ENCODE measurements at places on chromosomes 1 and 21.

- DNase-seq = no peak
Measured at GRCh38 chr1:228989992-228990827, 254.9 kb downstream of the RHOU start.

DNA sequence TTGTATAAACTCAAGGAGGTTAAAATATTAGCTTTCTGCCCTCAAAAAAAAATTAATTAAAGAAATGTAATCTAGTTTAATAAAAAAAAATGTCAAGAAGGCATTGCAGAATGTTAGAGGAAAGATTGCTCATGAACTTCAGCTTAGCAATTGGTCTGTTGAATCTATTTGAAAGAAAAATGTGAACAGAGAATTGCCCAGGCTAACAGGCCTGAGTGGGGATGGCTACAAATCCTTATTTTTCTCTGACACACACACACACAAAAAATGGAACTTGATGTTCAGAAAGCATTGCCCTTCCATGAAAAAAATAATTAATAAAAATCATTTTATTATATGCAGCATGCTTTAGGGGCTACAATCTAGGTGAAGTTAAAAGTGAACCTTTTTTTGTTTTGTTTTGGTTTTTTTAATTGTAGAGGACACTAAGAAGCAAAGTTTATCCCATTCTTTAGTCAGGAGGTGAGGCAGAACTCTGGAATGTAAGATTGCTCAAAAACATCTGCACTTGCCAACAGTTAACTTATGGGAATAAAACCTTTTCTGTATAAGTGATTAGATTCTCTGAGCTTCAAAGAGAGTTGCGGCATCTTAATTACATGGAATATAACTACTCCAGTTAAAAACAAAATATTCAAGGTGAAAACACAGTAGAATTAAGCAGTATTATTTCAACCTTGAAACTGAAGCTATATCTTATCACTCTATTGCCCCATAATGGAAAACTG, 658.5 kb upstream of the ADGRL2 start:
- no peak for DNase-seq

- no peak for DNase-seq
Measured at GRCh38 chr1:190000365-190000872, 477.2 kb downstream of the BRINP3 start.

DNA sequence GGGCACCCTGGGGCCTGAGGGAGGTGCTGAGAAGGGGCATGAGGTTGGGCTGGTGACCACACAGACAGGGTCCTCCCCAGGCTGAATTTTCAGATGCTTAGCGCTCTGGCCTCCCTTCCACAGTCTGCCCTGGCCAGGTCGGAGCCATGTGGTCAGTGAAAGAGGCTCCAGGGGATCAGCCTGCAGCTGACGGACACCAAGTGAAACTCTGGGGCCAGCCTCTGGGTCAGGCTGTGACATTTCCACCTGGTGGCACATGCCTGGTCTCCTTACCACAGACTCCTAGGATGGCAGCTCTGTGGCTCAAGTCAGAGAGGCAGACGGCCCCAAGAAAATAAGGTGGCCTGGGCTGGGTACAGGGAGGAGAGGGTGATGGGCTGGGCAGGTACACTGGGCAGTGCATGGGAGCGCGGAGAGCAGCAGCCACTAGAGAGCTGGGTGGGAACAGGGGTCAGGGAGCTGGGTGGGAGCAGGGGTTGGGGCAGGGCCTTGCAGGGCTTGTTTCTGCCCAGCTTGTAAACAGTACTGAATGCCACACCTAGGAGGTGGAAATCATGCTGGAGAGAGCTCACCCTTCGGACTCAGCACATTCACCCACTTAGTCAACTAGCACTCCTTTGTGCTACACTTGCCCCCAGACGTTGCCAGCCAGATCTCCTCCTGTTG, 20.7 kb upstream of the ADARB1 start:
- no peak for DNase-seq

DNA sequence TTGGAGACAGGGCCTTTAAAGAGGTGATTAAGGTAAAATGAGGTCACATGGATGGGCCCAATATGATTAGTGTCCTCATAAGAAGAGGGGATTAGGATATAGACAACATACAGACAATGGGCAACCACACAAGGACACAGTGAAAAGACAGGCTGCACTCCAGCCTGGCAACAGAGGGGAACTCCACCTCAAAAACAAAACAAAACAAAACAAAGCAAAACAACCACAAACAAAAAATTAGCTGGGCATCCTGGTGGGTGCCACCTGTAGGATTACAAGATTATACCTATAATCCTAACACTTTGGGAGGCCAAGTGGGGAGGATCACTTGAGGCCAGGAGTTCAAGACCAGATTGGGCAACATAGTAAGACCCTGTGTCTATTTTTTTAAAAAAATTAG, 4.8 kb upstream of the MDM4 start:
- no peak for DNase-seq

- no peak for DNase-seq
Measured at GRCh38 chr1:227272428-227272827, 45.9 kb downstream of the CDC42BPA start.

GRCh38 chr1:109639063-109639840, 16.6 kb upstream of the GSTM4 start:
- no peak for DNase-seq

DNA sequence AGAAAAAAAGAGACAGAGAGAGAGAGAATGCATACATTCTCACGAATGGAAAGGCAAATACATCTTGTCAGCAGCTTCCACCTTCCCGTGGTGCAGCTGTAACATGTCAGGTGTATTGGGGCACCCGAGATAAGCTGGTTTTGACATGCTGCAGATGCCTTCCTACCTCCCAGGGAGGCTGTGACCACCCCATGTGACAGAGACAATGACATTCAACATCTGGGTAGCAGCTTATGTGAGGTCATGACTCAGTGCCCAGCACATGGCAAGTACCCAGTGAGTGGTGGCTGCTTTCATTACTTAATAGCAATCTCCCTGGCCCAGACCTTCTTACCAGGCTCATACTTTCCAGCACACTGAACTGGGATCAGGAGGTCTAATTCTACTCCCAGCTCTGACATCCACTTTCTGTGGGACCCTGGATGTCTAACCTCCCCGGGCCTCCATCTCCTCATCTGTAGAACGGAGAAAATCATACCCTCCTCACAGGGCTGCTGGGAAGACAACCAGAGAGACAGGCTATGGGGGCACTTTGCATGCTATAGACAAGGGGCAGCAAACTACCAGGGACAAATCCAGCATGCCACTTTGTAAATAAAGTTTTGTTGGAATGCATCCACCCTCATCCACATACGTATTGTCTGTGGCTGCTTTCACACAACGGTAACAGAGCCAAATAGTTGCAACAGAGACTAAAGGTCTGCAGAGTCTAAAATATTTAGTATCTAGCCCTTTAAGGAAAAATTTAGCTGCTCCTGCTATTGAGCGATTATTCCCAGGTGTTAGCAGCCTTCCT, 38.5 kb upstream of the ZBTB40 start:
- no peak for DNase-seq

GRCh38 chr1:223774134-223774814, 61.9 kb downstream of the CAPN2 start:
- no peak for DNase-seq

- DNase-seq = no peak
Measured at GRCh38 chr1:52651904-52652303, 18.9 kb downstream of the SHISAL2A start.

- peak; percentile 34 for DNase-seq
Measured at GRCh38 chr1:162475089-162475488, 22.5 kb upstream of the UHMK1 start.

DNA sequence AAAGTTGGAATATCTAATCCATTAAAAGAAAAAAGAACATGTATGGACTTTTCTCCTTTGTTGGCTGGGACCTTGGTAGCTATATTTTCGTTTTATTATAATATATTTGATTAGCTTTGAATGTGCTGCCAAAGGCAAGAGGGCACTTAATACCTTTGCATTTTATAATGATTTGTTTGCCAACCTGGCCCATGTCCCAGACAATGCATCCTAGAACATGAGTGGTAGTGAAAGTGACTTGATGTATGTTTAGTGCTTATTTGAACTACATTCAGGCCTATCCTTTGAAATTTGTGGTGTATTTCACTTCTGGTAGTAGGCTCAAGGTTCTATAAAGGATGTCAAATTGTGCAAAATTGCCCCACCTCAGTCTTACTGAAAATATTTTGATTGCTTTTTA, 25.9 kb downstream of the CACHD1 start:
- DNase-seq = no peak

GRCh38 chr1:19840228-19840627, 25.1 kb upstream of the RNF186 start:
- no peak for DNase-seq

GRCh38 chr1:222769181-222769580, 32.2 kb downstream of the FAM177B start:
- no peak for DNase-seq

DNA sequence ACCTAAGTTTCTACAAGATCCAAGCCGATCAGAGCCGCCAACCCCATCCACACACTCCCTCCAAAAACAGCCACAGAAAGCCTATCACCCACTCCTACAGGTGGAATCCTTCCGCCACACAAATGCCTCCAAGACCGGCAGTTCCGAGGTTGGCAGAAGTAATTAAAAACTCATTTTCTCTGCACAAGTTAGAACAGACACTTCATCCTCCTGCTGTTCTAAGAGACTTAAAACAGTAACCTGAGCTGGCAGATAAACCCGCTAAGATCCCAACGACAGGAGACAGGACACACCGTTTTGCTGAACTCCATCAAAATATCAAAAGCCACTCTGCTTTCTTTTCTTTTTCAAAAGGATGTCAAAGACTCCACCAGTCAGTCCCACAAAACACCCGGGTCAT, 2.8 kb downstream of the SSBP3 start:
- no peak for DNase-seq

DNA sequence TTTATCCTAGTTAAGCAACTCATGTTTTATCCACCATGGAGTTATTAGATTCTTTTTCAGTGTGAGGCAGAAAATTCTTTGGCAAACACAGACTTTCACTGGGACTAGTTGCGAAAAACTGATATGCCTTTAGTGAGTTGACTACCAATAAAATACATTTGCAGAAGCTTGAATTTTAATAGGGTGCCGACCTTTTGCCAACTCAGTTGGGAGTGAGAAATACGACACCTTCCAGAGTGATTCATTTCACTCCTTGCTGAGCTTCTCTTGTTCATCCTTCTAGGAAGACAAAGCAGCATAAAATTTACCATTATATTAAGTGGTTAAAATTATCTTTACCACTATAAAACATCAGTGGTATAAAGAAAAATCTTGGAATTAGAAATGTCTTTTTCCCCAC, 1.2 kb upstream of the KRTAP23-1 start:
- no peak for DNase-seq

DNA sequence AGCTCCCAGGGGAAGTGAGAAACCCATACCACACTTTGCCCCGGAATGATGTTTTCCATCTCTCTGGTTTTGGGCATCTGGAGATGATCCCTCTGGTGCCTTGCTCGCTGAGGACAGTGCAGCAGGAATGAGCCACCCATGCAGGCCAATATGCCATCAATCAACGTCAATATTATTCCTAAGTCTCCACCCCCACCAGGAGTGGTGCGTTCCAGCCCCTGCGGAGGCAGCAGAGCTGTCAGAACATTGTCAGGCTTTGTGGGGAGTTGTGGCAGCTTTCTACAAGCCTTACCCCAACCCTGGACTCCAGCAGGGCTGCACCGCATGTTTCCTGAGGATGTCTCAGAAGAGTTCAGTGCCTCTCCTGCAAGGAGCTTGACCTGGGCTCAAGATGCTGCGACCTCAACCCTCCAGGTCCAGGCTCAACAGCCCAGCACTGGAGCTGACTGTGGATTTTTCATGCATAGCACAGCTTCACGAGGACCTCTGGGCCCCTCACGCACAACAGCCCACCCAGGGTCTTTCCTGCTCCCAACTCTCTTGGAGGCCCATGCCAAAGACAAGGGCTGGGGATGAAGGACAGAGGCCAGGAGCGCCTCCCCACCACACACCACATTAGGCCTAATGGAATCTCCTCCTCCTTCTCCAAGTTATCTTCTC, 67.5 kb downstream of the PSMG1 start:
- DNase-seq = no peak

DNA sequence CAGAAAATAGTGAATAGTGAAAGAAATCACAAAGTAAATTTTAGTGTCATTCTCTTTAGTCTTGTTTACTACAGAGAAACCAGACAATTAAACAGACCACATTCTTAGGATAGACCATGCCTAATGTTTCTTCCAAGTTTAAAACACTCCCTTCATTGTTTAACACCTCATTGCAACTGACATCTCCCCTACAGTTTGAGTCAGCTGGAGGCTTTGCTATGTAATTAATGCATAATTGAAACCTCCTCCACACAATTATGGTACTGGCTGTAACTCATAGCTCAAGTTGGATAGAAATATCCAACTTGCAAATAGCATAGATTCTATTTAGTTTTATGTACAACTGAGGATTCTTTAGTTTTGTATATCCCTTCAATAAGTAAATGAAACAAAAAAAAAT, 35.2 kb upstream of the B3GALT2 start:
- no peak for DNase-seq

DNA sequence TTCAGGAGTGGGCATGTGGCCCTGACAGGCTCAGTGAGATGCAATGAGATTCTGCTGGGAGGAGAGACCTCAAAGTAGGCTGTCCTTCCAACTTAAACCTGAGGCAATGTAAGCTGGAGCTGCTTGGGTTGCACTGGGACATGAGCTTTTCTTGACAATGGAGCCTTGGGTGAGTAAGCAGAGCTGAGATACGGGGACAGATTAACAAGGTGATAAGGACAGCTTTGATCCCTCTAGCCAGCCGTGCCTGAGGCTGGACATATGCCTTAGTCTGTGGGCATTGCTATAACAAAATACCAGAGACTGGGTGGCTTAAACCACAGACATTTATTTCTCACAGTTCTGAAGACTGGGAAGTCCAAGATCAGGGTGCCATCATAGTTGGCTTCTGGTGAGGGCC, 18.3 kb upstream of the NGF start:
- no peak for DNase-seq

DNA sequence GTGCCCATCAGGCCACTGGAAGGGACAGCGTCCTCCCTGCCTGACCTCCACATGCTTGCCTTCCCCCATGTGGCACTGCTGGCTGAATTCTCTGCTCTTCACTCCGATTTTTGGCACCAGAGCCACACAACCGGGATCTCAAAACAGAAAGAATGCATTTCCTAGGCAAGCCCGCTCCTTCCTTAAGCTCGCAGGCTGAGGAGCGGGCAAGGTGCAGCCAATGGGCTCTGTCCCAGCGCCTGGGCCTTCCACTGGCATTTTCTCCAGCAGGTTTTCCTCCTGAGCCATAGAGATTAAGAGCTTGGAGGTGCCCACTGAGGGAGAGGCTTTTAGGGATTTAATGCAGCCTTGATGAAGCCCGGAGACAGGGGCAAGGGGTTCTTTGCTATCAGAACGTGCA, 158.0 kb downstream of the IGSF21 start:
- DNase-seq = no peak

GRCh38 chr21:14842601-14843000, 222.2 kb downstream of the NRIP1 start:
- no peak for DNase-seq

- DNase-seq = no peak
Measured at GRCh38 chr1:4563586-4563985, 90.8 kb upstream of the AJAP1 start.

- no peak for DNase-seq
Measured at GRCh38 chr21:44653123-44653522, 1.3 kb downstream of the KRTAP12-4 start.

- DNase-seq = no peak
Measured at GRCh38 chr1:201645956-201646355, 107.0 kb downstream of the NAV1 start.

Data from anterior cingulate cortex (tissue), 58 donors.